ENCODE measurements at places on chromosomes 7 and 10. TPM values are rescaled to one million over a fixed set of nuclear protein-coding genes. Genes with fewer than 3 reads are reported as not detected.

DNA sequence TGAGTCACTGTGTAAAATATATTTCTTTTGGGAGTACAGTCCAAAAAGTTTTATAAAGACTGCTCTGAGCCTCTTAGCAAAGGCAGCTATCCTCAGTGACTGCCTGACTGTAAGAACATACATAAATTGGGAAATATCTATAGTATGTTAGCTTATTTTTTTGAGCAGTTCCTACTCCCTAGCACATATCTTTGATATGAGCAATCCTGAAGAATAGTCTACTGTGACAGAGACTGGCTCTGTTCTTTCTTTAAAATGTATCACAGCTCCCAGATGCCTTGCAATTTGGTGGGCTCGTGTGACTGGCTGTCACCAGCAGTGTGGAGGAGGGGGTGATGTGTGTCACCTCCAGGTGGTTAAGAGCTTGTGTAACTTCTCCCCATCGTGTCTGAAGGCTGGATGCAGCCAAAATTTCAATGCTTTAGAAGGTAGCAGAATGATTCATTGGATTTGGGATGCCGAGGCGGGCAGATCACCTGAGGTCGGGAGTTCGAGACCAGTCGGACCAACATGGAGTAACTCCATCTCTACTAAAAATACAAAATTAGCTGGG is 47.9 kb downstream of the MTERF1 start:
- DNase-seq: no peak
- H3K4me1 ChIP-seq: no peaks in the 10 kb centered on the region
- H3K36me3 ChIP-seq: no peaks in the 10 kb centered on the region
- H3K4me3 ChIP-seq: no peak overlapping the region
- no peak overlapping the region for H3K27ac ChIP-seq

DNA sequence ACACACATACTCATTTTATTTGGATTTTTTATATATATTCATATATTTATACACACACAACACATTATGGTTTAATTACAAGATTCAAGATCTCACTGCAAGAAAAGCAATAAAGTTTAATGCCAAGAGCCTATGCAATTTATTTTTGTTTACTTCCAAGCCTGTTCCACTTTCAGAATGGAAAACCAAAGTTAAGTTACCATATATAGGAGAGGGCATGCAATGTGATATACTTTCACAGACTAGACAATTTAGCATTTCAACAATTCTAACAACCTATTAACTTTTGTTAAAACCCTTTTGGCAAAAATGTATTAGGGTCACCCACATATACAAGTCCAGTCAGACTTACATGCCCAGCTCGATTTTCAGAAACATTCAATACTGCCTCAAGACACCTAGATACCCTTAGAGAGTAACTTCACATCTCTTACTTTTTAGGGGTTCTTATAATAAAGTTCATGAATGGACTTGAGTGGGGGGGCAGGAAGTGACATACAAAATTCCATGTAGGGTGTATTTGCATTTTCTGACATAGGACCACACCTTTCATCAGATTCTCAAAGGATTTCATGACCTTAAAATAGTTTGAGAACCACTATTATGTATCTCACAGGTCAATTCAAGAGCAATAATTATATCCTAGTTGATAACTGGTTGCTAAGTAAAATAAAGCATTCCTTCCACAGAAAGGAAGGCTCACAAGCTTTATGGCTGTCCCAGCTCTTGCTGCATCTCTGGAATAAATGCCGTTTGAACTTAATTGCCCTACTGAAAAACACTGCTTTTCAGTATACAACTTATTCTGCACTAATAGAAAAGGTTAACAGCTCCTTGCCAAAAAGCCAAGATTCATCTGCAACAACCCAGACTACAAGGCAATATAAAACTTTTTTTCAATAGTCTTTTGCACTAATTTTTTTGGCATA is 2.5 kb downstream of the P4HA1 start:
- peak overlapping the region; percentile 95 for H3K27ac ChIP-seq
- peaks cover 15% of the 10 kb centered on the region for H3K4me1 ChIP-seq
- no peak overlapping the region for H3K4me3 ChIP-seq

DNA sequence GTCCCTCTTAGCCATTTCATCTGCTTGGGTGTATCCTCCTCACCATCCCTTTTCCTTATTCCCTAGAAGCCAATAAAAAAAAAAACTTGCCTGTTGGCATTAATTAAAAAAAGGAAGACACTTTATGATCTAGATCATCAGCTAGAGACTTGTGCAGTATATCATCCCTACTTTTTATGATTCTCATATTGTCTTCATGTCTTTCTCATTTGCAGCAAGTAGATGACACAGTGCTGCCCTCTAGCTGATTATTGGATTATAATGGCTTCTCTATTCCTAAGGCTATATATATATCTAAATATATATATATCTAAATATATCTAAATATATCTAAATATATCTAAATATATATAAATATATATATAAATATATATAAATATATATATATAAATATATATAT is 272.4 kb upstream of the LRGUK start:
- no peak overlapping the region for H3K27ac ChIP-seq
- no peaks in the 10 kb centered on the region for H3K27me3 ChIP-seq
- no peak overlapping the region for H3K4me3 ChIP-seq
- DNase-seq: no peak

DNA sequence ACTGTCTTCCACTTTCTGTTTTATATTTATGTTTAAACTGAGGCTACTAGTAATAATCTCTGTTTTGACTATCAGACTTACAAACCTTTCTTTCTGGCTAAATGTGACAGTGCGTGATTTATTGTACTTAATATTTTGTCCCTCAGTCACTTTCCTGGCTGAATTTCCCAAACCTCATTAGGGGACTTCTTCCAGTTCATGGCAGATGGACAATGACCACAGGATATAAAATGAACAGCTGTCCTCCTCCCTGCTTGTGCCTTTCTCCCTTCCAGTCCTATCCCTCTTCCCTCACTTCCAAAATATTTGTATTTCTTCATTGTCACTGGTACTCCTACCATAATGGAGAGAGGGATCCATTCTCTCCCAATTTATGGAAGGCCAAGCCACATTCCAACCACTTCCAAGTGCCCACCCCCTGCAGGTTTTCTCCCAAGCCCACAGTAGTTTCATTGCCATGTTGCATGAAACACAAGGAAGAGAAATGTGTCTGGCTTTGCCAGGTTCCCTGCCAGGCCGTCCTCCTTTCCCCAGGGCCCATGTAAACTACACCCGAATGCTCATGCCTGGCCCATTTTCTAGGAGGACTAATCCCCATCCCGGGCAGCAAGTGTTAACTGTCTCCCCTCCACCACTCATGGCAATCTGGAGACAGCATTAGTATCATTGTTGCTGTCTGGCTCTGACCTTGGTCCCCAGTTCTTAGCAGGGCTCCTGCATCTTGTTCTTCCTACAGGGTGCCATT is 269.5 kb upstream of the SLC26A5 start:
- no peaks in the 10 kb centered on the region for H3K27me3 ChIP-seq
- H3K4me1 ChIP-seq: no peaks in the 10 kb centered on the region
- H3K4me3 ChIP-seq: no peak overlapping the region
- H3K36me3 ChIP-seq: no peaks in the 10 kb centered on the region

- H3K36me3 ChIP-seq: no peaks in the 10 kb centered on the region
- DNase-seq: no peak
- peaks cover 29% of the 10 kb centered on the region for H3K4me1 ChIP-seq
- H3K27me3 ChIP-seq: no peaks in the 10 kb centered on the region
- H3K4me3 ChIP-seq: no peak overlapping the region
- H3K27ac ChIP-seq: peak overlapping the region; percentile 80
These were observed 11.7 kb upstream of the VIM start for GRCh38 chr10:17216217-17216900.

DNA sequence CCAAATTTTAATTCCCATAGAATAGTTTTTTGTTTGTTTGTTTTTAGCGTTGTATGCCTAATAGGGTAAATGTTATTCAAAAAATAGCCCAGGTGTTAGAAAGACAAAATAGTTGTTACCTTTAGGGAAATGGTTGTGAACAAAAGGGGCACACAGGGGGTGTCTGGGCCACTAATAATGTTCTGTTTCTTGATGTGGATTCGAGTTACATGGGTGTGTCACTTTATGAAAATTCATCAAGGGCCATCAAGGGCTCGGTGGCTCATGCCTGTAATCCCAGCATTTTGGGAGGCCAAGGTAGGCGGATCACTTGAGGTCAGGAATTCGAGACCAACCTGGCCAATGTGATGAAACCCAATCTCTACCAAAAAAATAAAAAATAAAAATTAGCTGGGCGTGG is 531.8 kb upstream of the C7orf33 start:
- H3K27me3 ChIP-seq: no peaks in the 10 kb centered on the region
- no peaks in the 10 kb centered on the region for H3K4me1 ChIP-seq
- no peak for DNase-seq
- no peak overlapping the region for H3K27ac ChIP-seq
- H3K4me3 ChIP-seq: no peak overlapping the region

GRCh38 chr7:141102436-141102835 is 28.6 kb downstream of the TMEM178B start:
- H3K4me3 ChIP-seq: no peak overlapping the region
- H3K36me3 ChIP-seq: no peaks in the 10 kb centered on the region
- no peaks in the 10 kb centered on the region for H3K27me3 ChIP-seq

The KCND2 gene
- 3.7 TPM for total RNA-seq

The FAM24B gene
- not detected for total RNA-seq

The GALNT11 gene
- total RNA-seq: 46.9 TPM

Data from vagina (tissue), 2 donors.